ENCODE measurements at places on chromosomes 6 and 20.

DNA sequence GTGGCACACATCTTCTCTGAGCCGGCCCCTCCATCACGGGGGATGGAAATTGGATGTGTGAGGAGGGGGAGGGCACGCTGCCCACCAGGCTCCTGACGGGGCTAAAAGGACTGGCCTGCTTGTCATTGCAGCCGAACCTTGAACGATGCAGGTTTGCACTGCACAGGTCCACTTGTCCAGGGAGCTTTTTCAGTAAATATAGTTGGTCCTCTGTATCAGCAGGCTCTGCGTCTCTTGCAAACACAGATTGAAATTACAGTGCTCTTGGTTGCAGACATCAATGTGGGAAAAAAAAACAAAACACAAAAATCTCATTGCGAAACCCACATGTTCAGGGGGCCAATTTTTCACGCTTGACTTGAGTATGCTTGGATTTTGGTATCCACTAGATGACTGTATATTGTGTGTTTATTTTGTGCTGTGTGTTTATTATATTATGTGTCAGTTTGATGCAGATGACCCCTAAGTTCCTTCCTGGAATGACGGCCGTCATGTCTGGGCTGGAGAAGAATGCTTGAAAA is 29.2 kb downstream of the ERMARD start:
- no peak for DNase-seq

- peak; percentile 25 for DNase-seq
Measured at GRCh38 chr6:160996131-160996601, 4.6 kb downstream of the MAP3K4 start.

DNA sequence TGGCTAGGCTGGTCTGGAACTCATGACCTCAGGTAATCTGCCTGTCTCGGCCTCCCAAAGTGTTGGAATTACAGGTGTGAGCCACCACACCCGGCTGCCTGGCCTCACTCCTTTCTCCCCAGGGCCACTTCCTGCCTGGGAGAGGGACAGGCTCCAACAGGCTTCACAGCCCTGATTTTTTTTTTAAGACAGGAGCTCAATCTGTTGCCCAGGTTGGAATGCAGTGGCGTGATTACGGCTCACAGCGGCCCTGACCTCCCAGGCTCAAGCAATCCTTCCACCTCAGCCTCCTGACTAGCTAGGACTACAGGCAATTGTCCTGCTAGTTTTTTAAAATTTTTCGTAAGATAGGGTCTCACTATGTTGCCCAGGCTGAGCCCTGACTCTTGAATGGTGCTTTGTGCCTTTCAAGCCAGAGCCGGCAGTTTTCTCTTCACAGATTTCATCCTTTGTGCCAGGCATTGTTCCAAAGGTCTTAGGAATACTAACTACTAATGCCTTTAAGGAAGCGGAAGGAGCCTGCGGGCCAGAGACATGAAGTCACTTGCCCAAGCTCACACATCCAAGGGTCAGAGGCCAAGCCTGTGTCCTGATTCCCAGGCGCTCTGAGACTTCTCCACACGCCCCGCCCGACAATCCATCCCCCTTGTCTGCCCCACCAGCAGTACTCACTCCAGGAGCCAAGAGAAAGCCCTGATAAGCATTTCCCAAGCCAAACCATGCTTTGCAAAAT is 19.2 kb downstream of the CAPN11 start:
- peak; percentile 40 for DNase-seq

GRCh38 chr6:38119516-38119915 is 300.0 kb downstream of the ZFAND3 start:
- DNase-seq: no peak

DNA sequence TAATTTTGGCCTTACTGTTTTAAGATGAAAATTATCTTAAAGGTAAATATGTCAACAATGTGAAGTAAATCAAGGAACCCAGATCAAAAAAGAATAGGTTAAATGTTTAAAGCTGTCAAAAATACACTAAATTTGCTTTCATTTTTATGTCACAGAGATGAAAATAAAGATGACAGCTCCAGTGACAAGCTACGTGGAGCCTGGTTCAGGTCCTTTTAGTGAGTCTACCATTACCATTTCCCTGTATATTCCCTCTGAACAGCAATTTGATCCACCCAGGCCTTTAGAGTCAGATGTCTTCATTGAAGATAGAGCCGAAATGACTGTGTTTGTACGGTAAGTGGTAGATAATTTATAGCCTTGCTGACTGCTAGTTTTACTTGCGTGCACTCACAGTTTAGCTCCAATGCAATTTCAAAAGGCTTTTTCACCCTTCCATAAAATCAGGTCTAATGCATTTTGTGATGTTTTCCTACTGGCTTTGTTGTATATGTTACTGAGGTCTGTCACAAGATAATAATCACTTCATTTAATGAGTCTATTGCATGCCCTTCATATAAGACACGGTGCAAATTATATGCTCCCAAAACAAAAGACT is 1.9 kb downstream of the HEBP2 start:
- DNase-seq: no peak

- DNase-seq: no peak
Measured at GRCh38 chr20:36856195-36856594, 19.7 kb upstream of the TLDC2 start.

- peak; percentile 5 for DNase-seq
Measured at GRCh38 chr6:98416027-98416426, 418.3 kb upstream of the POU3F2 start.

DNA sequence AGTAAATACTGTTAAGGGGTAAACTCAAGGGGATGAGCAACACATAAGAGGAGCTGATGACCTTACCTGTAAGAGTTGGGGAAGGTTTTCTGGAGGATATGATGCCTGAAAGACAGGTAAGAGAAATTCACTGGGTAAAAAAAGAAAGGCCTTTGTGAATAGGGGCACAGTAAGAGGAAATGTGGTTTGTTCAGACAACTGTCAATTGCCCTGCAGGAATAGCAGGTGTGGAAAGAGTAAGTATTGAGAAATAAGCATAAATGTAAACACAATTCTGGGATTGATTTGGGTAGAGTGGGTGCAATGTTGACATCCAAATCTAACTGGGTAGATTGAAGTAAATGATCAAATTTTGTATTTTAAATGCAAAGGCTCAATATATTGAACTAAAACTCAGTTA is 670.0 kb downstream of the DHX35 start:
- DNase-seq: no peak

DNA sequence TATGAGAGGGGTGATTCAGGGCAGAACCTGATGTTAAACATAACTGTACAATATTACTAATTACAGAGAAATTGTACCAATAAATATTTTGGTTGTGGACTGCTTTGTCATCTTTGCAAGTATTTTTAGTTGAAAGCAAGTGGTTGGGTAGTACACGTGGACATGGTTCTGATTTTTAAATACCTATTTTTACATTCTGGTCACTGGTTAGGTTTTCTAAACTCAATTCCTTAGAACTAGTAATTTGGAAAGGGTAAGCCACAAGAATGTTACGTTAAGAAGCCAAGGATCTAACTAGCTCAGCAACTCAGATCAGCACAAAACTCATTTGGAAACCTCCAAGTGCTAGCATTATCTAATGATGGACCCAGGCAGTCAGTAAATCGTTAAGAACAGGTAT is 2.7 kb downstream of the EPB41L2 start:
- DNase-seq: no peak

DNA sequence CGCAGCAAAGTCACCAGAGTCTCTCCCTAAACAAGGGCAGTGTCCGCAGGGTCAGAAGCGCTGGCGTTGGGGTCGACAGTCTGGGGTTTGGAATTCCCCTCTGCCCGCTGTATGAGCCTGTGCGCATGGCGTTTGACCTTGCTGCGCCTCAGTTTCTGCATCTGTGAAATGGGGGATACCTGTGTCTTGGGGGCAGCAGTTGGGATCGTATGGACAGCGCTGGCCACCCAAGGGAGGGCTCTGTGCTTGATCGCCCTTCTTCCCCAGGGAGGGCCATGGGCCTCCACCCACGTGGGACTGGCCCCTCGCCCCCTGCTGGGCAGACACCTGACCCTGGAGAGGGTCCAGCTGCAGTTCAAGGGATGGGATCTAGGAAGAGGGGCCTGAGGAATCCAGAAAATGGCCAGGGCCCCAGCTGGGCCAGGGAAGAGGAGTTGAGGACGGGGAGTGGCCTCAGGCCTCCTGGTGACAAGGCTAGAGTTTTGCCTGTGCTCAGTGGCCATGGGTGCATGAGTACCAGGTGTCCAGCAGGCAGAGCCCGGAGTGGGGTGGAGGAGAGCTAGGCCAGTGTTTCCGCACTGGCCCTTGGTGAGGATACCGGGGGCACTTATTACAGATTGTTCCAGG is 26.4 kb upstream of the PHACTR3 start:
- DNase-seq: no peak

GRCh38 chr6:166763606-166764472 is 136.8 kb upstream of the RPS6KA2 start:
- DNase-seq: no peak

GRCh38 chr6:163694988-163695398 is 280.5 kb downstream of the QKI start:
- peak; percentile 82 for DNase-seq

- no peak for DNase-seq
Measured at GRCh38 chr6:111585974-111586315, 19.7 kb downstream of the TRAF3IP2 start.

DNA sequence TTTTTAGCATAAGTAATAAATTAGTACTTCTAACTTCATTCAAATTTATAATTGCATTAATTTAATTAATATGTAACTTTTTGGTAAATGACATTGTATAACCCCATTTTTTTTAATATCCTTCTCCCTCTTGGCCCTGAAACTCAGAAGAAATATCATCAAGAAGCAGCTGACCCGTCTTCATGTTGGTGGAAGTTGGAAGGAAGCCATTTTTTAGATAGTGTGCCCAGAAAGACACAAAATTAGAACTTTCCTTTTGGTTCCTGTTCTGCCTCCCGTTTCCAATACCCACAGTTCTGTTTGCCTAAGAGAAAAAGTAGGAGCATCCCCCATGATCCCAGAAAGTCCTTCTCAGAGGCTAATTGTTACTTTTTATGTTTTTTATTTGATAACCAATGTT is 65.5 kb downstream of the PLCB4 start:
- DNase-seq: no peak

- no peak for DNase-seq
Measured at GRCh38 chr6:9523462-9523861, 891.4 kb downstream of the TFAP2A start.

DNA sequence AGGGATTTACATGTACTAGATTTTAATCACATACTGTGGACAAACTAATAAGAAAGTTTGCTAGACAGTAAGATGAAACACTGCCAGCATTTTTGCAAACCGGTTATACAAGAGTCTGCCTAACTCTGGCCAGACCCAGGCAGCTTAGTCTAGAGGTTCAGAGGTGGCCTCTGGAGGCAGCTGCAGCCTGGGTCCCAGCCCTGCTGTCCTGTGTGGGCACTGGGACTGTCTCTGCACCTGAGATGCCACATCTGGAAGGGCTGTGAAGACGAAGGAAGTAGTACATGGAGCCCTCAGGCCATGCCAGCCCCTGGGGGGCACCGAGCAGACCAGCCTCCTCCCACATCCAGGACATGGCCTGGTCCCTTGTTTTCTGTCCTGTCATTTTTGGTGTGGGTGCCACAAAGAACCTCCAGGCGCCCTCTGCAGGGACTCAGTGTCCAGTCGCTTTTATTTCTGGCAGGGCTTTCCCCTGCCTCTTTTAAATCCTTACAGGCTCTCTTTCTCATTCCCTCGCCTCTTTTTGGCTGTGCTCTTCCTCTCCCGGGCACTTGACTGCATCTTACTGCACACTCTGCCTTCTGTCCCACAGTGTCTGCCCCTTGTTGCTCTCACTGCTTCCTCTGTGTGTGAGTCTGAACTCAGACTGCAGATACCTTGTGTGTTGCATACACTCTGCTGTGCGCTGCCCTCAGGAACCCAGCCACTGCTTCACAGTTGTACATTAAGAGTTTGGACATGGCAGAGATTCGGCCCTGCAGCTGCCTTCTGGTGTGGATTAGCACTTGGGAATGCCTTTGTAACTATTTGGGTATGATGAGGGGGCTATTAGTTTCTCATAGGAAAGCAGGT is 216.7 kb downstream of the ZDHHC14 start:
- DNase-seq: peak; percentile 63

DNA sequence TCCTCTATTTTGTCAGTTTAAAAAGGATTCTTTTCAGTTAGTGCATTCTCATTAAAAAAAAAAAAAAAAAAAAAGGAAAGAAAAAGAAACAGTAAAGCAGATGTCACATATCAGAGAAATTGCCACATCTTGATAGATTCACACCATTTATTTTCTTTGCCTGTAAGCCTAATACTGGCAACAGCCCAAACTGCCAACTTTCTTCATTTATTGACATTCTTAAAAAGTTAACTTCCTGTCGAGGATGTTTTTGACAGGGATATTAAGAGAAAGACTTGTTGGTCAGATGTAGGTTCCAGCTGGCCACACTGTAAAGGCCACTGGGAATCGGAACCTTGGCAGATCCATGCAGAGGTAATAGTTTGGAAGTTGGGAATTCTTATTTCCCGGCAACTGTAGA is 332.6 kb downstream of the NRN1 start:
- no peak for DNase-seq

DNA sequence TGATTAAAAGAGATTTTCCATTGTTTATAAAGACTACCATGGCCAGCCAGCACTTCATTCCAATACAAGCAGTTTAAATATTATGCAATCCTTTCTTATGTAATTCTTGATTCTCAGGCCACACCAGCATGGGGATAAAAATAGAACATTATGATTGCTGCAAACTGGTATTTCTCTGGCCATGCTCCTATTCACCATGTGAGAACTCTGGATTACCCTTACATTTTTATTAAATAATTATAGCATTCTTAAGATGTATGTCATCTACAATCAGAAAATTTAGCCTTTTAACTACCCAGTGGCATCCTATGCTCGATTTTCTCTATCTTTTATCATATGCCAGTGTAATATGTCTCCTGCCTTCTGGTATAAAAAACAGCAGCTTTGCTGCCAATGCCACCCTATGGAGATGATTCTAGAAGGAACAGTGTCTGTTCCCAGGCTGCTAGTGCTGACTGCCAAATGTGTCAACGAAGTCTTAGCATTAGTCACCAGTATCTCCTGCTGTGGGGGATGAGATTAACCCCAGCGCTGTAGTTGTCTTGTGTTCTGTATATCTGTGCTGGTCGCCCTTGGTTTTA is 501.4 kb downstream of the BCKDHB start:
- DNase-seq: no peak

DNA sequence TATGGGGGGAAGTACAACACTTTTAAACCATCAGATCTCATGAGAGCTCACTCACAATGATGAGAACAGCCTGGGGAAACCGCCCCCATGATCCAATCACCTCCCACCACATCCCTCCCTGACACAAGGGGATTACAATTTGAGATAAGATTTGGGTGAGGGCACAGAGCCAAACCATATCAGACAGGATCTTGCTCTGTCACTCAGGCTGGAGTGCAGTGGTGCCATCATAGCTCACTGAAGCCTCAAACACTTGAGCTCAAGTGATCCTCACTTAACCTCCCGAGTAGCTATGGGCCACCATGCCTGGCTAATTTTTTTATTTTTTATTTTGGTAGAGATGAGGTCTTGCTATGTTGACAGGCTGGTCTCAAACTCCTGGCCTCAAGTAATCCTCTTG is 5.1 kb upstream of the IYD start:
- DNase-seq: no peak

DNA sequence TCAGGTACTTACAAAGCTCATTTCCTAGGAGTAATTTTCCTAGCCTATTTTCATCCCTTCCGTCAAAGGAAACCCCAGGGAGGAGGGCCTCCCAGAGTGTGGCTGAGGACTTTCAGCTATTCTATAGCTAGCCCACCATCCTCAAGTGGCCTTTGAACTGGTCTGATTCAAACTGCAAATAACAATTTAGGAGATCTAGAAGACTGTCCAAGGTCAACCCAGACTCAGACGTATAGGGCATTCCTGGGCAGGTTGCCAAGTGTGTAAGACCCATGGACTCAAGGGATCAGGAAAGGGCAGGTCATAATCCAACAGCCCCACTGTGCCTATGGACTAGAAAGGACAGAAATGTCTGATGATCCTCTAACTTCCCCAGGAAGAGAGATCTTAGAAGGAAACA is 2.1 kb upstream of the RRAGD start:
- no peak for DNase-seq

Measured in NCI-H146 (cell line).